Fibroblast of skin of abdomen (primary cell): ENCODE measurements at places on chromosomes 1 and 21.

DNA sequence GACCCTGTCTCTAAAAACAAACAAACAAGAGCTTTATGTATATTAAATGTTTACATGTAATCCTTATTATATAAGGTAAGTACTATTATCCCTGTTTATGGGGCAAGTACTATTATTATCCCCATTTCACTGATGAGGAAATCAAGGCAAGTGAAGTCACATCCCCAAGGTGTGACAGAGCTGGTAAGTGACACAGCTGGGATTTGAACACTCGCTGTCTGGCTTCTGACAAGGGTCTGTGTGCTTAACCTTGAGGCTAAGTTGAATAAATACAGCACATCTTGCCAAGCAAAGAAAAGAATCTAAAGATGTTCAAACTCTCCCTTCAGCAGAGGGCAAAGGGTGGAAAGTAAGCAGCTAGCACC is 167.9 kb upstream of the IRF2BP2 start:
- DNase-seq = no peak

- DNase-seq = no peak
These were observed 314.0 kb downstream of the PTPRU start for GRCh38 chr1:29550119-29550841.

DNA sequence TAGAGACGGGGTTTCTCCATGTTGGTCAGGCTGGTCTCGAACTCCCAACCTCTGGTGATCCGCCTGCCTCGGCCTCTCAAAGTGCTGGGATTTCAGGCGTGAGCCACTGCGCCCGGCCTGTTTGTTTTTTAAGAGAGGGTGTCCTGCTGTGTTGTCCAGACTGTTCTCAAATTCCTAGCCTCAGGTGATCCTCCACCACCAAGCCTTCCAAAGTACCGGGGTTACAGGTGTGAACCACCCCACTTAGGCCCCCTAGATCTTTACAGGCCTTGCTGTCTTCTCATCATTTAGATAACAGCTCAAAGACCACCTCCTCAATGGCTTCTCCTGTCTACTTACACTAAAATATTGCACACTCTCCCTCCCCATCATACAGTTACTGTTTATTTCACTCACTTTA is 6.3 kb downstream of the SESN2 start:
- DNase-seq = no peak

DNA sequence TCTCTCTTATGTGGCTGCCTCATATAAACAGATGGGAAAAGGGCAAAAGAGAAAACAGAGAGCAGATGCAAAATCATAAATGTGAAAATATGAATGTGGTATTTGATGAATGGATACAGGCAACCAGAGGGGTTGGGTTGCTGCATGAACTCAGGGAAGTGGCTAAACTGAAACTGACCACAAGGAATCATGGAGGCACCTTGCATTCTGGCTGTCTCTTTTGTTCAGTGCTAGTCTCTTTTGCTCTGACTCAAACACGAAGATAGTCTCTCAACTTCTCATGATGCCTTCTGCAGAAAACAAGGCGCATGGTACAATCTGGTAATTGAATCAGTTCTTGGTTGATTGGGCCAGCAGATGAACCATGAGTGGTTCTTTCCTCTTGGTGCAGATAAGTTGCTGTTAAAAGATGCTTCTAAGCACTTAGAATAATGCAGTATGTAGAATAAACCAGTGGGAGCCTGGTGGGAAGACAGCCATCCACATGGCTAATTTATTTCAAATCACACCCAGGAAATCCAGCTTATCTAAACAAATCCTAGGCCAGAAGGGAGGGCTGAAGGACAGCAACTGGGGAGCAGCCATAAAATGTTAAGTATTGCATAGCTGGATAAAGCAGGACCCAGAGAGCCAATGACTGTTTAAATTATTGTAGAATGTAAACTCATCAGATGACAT is 64.2 kb downstream of the HLX start:
- no peak for DNase-seq

GRCh38 chr1:39393645-39394044 is 97.8 kb upstream of the BMP8A start:
- DNase-seq = no peak

- DNase-seq = no peak
These were observed 6.4 kb downstream of the GSTM5 start for GRCh38 chr1:109718495-109718894.

- DNase-seq = peak; percentile 62
These were observed 109.8 kb downstream of the HMCN1 start for GRCh38 chr1:185843986-185844385.

GRCh38 chr1:67651031-67651430 is 34.0 kb upstream of the GADD45A start:
- DNase-seq = no peak

- DNase-seq = no peak
These were observed 236.7 kb upstream of the PROX1 start for GRCh38 chr1:213751064-213751397.

GRCh38 chr1:21121764-21122471 is 54.8 kb downstream of the EIF4G3 start:
- DNase-seq = no peak

GRCh38 chr1:220221269-220221668 is 51.0 kb downstream of the RAB3GAP2 start:
- no peak for DNase-seq

GRCh38 chr1:65164633-65165032 is 16.6 kb downstream of the AK4 start:
- peak; percentile 35 for DNase-seq

DNA sequence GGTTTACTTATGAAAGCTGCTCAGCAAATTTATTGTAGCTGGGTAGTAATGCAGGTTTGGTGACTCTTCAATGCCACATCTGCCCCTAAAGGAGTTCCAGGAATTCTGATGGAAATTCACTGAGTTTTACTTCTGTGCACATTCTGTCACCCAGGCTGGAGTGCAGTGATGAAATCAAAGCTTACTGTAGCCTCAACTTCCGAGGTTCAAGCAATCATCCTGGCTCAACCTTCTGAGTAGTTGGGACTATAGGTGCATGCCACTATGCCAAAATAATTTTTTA is 150.6 kb upstream of the RUNX1 start:
- no peak for DNase-seq

DNA sequence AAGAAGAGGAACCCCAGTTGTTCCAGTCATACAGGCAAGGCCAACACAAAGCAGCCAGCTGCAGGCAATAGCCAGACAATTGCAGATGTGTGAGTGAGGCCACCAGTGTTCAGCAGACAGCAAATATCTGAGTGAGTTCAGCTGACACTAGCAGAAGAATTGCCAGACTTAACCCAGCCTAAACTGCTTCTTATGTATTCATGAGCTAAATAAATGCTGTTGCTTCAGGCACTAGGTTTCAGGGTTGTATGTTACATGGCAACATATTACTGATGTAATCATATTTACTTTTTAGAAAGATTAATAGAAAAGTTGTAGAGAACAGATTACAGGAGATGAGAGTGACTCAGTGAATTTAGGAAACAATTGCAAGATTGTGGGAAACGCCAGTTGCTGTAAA is 129.8 kb upstream of the CHODL start:
- DNase-seq = no peak

GRCh38 chr1:39892601-39893595 is 8.8 kb downstream of the MYCL start:
- DNase-seq = peak; percentile 86

DNA sequence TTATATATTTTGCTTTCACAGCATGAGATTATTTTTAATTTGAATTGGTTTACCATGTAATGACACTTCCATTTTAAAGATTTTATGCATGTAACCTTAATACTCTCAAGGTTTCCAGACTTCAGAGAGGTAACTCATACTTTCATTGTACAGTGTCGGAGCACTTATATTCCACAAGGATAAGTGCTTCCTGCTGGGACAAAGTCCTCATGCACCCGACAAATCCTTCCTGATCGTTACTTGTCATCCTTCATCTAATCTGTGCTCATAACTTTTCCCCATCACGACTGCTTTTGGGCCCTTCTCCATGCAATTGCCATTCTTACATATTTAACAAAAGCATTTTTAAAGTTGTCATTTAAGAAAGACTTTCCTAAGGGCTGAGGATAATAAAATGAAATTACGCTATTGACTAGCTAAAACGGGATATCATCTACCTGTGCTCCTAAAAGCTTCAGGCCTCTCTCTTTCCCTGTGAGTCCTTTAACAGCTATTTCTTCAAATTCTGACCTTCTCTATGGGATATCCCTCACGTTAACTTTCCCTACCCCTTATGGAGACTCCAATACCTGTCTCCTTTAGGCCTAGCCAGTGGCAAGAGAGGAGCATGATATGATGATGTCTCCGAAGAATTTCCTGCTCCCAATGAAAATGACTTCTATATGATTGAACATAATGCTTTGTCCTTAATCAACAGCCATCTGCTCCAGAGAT is 59.3 kb downstream of the NCAM2 start:
- no peak for DNase-seq

DNA sequence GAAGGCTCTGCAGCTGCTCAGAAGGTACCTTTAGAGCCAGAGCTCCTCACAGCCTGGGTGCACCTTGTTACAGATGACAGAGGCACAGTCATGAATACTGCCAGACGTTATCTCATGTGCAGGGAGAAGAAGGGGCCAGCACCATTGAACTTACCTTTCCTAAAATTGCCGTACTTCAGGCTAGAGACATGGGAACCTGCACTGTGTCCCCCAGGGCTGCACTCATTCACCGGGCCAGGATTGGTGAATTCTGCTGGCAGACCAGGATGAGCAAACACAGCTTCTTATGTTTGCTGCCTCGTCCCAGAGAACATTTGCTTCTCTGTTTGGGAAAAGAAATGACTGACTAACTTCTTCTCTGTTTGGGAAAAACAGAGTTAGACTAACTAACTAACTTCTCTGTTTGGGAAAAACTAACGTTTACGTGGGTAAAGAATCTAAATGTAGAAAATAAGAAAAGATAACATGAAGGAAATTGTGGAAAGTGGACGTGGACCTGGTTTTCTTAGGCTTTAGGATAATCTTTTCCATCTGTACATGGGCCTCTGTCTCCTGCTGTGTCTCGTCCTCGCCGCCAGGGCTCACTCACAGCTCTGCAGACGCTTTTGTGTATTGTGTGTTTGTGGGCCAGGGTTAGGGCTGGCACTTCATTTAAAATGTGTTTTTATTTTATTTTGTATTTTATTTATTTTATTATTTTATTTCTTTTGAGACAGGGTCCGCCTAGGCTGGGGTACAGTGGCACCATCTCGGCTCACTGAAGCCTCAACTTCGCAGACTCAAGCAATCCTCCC is 9.9 kb downstream of the OBSCN start:
- peak; percentile 17 for DNase-seq

- peak; percentile 52 for DNase-seq
These were observed 4.2 kb upstream of the IL19 start for GRCh38 chr1:206766251-206766856.

- DNase-seq = no peak
These were observed 5.7 kb downstream of the PRDM15 start for GRCh38 chr21:41873426-41873825.

DNA sequence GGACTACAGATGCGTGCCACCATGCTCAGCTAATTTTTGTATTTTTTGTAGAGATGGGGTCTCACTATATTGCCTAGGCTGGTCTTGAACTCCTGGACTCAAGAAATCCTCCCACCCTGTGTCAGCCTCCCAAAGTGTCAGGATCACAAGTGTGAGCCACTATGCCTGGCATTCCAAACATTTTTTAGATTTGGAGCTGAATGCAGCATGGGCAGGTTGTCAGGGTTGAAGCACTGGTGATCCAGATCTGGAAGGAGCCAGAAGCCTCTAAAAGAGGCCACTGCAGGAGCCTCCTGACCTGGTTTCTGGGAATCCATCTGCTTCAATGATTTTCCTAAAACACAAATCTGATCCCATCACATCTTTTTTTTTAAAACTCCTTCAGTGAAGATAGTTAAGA is 1.8 kb upstream of the CTPS1 start:
- peak; percentile 64 for DNase-seq

DNA sequence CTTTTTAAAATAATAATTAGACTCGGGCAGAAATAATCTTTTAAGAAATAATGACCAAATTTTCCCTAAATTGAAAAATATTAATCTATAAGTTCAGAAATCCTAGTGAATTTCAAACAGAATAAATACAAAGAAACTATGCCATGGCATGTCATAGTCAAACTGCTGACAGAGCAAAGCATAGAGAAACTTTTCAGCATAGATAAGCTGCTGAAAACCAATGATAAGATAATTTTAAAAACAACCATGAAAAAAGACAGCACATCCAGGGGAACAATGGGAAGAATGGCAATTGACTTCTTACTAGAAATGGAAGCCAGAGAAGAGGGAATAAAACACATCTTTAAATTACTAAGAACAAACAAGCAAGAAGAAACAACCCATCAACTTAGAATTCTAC is 19.8 kb downstream of the CD1D start:
- no peak for DNase-seq

GRCh38 chr1:166538646-166539045 is 300.6 kb upstream of the POGK start:
- no peak for DNase-seq

GRCh38 chr1:41629571-41629970 is 145.1 kb upstream of the EDN2 start:
- peak; percentile 99 for DNase-seq

GRCh38 chr1:41840592-41841246 is 78.0 kb downstream of the HIVEP3 start:
- no peak for DNase-seq

- peak; percentile 99 for DNase-seq
These were observed 65.4 kb downstream of the RPE65 start for GRCh38 chr1:68384321-68384813.

GRCh38 chr1:71044833-71045232 is 2.8 kb downstream of the PTGER3 start:
- no peak for DNase-seq

DNA sequence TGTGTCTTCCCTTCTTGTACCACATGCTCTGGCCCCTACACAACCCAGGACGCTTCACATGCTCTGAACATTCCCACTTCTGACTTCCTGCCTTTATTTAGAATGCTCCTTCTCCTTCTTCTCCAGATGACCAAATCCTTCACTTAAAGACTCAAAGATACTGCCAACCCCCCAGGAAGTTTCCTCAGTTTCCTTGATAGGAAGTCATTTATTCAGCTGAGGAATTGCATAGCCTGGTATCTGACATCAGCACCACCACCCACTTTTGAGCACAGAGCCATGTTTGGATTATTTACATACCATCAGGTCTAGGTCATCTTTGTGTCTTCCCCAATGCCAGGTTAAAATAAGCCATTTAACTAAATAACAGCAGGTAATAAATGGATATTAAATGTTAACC is 42.4 kb downstream of the GFI1 start:
- DNase-seq = peak; percentile 6

DNA sequence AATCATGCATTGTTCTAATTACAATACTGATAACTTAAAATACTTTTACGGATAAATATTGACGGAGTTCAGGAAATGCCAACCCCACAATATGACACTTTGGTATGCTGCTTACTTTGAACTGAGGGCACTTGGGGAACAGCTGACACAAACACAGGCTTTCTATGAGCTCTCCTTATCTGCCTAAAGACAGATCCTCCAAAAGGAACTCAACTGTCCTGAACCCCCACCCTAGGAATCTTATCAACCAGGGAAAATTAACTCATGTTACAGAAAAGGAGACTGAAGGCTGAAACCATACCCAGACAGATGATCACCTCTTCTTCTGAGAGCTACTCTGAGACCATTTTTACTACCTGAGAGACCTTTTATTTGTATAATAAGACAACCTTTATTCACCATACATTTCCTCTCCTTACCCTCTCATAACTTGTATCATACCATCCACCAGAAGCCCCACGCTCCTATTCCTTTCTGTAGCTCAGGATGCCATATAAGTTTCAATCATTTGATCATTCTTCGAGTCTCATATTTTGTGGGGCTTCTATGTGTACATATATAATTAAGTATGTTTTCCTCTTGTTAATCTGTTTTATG is 239.5 kb downstream of the FAF1 start:
- no peak for DNase-seq

- DNase-seq = no peak
These were observed 216.2 kb downstream of the SETD4 start for GRCh38 chr21:35843911-35844667.
